ELF-1 (cell line): ENCODE measurements at places on chromosomes 7 and 10.
A peak's percentile ranks its signal among the peaks of the same experiment; 100 is the strongest.

GRCh38 chr10:37436357-37436756 lies 311.0 kb downstream of the ANKRD30A start:
- DNase-seq: no peak

GRCh38 chr10:32065856-32066255 lies 9.6 kb upstream of the KIF5B start:
- no peak for DNase-seq

DNA sequence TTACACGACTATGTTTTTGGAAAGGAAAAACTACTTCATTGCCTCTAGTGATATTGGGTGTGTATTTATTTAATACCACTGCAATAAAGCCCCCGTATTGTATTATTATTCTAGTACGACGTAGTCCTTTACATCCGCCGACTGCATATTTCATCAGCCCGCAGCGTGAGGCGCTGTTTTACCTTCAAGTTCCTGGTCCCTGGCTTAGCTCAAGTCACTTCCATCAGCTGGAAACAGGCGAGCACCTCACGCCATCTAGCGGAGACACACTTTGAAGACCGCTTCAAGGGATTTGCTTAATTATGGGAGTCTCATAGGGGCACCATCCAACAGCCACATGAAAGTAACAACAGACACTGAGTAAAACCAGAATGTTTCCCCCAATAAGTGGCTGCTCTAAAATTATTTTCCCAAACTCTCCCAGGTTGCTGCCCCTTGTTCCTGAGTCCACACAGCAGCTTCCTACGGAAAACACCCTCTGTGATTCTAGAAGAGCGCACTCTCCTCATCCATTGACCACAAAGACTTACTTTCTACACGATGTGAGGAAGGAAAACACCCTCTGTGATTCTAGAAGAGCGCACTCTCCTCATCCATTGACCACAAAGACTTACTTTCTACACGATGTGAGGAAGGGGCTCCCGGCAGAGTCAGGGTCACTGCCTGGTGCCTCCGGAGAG lies 15.7 kb upstream of the ITIH2 start:
- peak; percentile 92 for DNase-seq

DNA sequence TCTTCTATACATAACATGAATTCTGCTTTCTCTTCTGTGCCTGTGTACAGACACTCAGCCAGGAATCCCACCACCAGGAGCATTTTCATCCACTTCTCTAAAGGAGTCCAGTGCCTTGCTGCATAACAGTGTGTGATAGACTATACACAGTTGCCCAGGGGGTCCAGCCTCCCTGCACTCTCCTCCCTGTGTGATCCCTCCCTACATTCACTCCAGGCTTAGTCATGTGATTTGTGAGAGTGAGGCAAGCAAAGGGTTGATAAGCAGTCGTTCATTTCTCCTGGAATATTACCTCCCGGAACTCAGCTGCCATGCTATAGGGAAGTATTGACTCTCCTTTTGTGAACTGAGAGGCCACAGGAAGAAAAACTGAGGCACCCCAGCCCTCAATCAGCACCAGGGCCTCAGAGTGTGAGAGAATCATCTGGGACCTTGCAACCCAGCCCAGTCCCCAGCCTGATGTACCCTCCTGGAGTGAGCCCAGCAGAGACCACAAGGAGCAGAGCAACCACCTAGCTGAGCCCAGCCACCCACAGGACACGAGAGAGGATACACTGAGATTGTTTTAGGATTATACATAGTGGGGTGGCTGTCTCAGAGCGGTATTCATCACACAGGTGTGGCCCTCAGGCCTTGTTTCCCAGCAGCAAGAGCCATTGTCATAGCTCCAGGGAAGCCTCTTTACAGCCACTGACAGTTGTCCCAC lies 45.0 kb upstream of the EEPD1 start:
- no peak for DNase-seq

DNA sequence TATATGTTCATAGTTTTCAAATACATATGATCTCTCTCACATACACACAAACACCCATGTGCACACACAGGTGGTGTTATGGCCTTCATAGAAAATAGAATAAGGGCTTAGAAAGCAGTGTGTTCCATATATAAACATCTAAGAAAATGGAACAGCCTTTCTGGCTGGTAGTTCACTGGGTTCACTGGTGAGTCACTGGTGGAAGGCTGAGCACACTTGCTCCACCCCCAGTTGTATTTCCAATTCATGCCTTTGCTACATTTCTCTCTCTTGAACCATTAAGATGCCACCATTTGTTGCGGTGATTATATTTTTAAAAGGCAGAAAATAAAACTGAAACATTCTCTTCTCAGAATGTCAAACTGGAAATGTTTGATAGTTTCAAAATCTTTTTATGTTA lies 252.1 kb downstream of the GLI3 start:
- DNase-seq: no peak

GRCh38 chr10:36577126-36577525 lies 548.3 kb upstream of the ANKRD30A start:
- DNase-seq: no peak

- peak; percentile 91 for DNase-seq
Measured at GRCh38 chr7:140624392-140625191, 16.0 kb downstream of the DENND2A start.

GRCh38 chr10:77685432-77685831 lies 47.8 kb upstream of the KCNMA1 start:
- DNase-seq: no peak

DNA sequence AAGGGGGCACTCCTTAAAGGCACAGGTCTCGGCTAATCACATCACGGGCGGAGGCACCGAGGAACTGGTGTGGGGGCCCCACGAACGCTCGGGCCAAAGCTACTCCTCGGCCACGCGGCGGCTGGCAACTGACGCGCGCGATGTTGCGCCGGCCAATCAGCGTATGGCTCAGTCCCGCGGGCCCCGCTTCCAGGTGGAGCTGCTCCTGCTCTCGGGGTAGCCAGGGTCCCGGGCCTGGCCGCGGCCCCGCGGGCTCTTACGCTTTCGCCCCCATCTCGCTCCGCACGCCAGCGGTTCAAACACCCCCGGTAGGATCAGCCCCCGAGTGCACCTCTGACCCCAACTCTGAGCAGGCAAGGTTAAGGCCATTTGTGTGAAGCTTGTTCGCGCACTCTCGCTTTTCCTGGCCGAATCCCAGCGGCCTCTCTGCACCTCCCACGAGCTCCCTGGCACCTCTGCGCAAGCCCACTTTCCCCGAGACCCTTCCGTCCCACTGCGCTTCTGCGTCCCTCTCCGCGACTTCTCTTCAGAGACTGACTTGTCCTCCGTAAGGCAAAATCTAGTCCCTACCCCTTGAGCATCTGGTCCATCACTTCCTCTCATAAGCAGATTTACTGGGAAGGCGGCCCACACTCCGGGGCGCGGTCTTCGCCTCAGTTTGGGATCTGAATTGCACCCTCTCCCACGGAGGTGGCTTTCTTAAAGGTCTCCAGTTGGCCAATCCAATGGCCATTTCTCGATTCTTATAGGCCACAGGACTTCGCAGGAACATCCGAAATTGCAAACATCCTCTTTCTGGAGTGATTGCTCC lies 200.9 kb upstream of the TBX20 start:
- no peak for DNase-seq

DNA sequence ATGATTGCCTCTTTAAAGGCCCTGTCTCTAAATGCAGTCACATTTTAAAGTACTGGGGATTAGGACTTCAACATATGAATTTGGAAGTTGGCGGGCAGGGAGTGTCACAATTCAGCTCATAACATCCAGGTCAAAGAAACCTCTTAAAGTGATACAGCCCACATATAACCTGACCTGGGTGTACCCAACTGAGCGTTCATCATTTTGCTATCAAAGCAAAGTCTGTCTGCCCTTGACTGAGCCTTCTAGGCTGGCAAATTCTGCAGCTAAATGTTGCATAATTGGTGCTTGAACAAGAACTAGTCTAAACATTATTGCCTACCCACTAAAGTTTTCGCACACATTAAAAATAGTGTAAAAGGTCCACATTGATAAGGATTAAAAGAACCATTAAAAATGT lies 3.7 kb downstream of the MSRB2 start:
- DNase-seq: no peak

DNA sequence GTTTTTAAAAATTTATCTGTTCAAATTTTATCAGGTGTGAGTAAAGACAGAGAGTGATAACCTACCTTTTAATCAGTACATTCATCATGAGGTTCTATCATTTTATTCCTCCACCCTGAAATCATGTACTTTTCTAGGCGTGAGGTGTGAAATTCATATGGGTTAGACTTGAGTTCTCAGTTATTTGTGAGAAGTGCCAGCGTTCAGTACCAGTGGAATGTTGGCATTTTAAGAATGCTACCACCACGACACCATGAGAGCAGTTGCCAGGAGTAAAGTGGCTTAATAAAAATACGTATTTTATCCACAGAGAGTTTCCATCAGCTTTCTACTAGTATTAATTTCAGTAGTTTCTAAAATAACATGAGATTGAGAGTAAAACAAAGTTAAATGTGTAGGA lies 104.1 kb upstream of the FERD3L start:
- no peak for DNase-seq

DNA sequence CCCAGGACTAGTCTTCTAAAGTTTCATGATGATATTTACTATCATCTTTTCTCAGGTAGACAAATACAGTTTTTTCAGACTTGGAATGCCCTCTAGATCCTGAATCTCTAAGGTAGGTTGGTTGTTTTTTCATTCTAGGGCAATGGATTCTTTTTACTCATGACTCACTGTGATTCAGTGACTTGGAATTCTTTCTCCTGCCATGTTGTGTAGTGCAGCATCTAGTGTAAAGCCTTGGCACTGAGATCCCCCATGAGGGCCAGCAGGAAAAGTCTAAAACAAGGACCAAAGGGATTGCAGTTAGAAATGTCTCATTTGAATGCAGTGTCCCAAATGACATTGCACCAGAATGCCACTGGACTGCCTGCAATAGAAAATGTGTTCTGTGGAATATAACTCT lies 430.4 kb downstream of the NEBL start:
- DNase-seq: no peak

GRCh38 chr10:6563731-6564130 lies 16.3 kb downstream of the PRKCQ start:
- DNase-seq: no peak

- DNase-seq: peak; percentile 31
Measured at GRCh38 chr7:111763221-111763801, 201.0 kb upstream of the IMMP2L start.

DNA sequence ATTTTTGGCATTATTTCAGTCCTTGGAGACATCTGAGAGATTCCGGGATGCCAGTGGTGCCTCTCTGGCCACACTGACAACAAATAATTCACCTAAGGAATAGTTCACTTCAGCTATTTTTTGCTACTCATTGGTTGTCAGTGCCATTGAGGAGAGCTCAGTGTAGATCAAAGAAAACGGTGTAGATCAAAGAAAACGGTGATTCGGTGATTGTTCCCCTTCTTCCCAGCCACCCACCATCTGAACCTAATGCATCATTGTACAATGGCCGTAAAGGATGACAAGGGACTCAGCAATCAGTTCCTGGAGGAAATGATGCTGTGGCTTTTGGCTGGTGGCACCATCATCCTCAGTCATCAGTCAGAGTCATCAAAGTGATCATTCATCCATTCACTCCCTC lies 80.6 kb downstream of the PTPRZ1 start:
- DNase-seq: no peak

DNA sequence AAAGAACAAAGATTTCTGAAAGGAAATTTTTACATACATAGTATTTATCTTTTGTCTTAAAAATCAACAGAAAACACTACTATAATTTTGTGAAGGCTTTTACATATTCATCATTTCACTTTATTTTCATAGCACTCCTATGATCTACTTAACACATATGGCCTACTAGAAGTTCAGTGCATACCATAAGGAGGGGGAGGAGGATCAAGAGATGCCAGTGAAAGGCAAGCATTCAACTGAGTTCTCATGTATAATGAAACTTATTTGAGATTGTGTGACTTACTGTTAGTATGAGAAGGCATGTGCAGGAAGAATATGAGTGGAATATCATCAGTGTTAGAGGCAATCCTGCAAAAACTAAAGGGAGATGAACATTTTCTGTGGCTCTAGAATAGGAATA lies 10.6 kb downstream of the BRAF start:
- no peak for DNase-seq

GRCh38 chr10:84321902-84322301 lies 6.5 kb upstream of the CCSER2 start:
- no peak for DNase-seq

DNA sequence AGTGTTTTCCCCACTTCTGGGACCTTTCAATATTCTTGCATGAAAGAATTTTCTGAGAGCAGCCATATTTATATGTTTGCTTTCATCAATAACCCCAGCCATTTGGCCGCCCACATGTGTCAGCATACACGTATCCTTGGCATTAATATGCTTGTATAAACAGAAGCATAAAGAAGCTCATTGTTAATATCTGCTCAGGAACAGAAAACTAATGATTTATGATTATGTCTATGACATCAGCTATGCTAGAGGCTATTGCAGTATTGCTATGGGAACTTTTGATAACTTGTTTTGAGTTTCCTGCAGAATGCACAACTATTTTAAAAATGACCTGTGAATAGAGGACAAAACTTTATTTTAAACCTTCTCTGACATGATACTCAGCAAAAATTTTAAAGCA lies 300.9 kb upstream of the MTPN start:
- DNase-seq: no peak

GRCh38 chr10:489330-489729 lies 200.1 kb downstream of the DIP2C start:
- no peak for DNase-seq

DNA sequence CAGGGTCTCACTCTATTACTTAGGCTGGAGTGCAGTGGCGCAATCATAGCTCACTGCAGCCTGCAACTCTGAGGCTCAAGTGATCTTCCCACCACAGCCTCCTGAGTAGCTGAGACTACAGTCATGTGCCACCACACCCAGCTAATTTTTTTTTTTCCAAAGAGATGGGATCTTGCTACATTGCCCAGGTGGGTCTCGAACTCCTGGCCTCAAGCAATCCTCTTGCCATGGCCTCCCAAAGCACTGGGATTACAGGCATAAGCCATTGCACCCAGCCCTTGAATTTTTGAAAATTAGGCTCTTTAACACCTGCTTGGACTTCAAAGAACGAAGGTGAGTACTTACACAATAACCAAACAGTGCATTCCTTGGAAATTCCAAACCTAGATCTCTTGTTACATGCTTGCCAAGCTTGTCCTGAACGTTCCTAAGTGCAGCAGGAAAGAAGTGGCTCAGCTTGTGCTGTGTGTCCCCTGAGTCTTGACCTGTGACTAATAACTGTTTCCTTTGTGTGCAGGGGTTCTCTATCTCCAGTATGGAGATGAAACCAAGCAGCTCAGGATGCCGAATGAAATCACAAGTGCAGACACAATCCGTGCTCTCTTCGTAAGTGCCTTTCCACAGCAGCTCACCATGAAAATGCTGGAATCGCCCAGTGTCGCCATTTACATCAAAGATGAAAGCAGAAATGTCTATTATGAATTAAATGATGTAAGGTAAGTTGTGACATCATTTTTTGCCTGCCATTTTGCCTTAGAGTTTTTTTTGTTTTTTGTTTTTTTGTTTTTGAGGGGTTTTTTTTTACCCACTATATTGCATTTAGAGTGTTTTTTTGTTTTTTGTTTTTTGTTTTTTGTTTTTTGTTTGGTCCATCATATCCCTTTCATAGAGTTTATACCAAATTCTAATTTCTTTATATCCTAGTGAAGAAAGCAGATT lies 223.8 kb downstream of the KIAA1217 start:
- DNase-seq: peak; percentile 49

- peak; percentile 40 for DNase-seq
Measured at GRCh38 chr7:876972-877311, 588 bp downstream of the GET4 start.

- no peak for DNase-seq
Measured at GRCh38 chr10:119268428-119268827, 61.1 kb downstream of the GRK5 start.
